PC-3 (cell line): ENCODE measurements at places on chromosomes 1 and 21. TPM values are rescaled to one million over a fixed set of nuclear protein-coding genes. Genes with fewer than 3 reads are reported as not detected.
A peak's percentile ranks its signal among the peaks of the same experiment; 100 is the strongest.

DNA sequence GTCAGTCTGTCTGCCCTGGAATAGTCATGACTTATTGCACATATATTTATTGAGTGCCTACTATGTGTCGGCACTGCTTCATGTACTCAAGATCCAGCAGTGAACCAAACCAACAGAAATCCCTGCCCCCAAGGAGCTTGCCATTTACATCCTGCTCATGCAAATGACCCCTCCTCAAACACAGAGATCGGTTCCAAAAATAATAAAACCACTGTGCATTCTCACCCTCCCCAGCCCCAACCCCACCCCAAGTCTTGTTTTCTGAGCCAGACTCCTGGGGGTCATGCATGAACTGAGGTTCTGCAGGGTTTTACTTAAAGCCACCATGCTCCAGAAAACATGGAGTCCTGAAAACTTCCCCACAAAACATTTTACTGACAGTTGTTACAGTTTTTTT, 61.9 kb downstream of the KIAA0040 start:
- DNase-seq: no peak

DNA sequence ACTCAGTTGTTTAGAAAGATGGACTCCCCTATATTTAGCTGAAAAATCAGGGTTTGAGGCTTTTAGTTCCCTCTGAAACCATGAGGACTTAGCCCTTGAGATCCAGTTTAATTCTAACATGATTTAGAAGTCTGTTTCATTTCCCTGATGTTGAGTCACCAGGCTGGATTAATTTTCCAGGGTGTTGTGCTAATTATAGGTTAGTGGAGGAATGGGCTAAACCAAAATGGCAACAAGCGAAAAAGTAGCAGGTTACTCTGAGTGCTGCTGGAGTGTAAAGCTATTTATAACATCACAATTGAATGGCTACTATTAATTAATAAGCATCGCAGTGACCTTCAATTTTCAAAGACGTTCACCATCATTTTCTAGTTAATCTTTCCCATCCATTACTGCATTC, 15.5 kb upstream of the USP24 start:
- DNase-seq: no peak

GRCh38 chr21:25400427-25400826, 206.9 kb downstream of the MRPL39 start:
- no peak for DNase-seq

DNA sequence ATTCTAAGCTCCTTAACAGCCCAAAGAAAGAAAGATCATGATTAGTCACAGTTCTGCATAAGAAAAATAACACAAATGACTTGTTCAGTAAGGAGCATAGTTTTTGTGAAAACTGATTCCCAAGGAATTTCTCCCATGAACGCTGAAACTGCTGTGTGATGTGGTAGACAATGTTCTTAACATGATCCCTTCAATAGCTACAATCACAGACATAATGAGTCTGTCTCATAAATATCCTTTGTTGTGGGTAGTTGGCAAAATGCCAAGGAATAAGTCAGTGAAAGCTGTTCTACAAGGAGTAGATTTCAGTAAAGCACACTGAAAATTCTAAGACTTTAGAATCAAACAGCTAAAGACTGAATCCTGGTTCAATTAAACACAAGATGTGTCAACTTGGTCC, 404.8 kb downstream of the HLX start:
- peak; percentile 74 for DNase-seq

GRCh38 chr1:109802136-109802900, 38.6 kb upstream of the EPS8L3 start:
- no peak for DNase-seq

The TNFRSF18 gene
- total RNA-seq: 87.2 and 120 TPM in 2 replicates

The PRRC2C gene
- total RNA-seq: 199 and 225 TPM in 2 replicates
